NCI-H1417 treated with DMSO at 0.1 percent for 48 hours (cell line): ENCODE measurements at places on chromosomes 7 and 10.

DNA sequence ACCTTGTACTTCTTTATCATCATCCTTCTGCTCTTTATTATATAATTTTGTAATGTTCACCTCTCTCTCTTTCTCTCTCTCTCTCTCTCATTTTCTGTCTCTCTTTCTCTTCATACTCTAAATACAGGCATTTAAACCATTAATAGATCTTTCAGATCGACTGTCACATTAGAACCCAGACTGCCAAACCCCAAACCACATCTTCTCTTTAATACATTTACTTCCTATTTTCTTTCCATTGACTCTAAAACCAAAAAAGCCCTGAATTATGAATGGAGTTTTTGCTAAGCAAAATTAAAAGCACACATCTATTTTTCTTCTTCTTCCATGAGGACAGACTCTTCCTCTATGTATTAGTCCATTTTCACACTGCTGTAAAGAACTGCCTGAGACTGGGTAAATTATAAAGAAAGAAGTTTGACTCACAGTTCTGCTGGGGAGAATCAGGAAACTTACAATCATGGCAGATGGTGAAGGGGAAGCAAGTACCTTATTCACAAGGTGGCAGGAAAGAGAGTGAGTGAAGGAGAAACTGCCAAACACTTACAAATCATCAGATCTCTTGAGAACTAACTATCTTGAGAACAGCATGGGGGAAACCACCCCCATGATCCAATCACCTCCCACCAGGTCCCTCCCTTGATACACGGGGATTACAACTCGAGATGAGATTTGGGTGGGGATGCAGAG is 272.7 kb upstream of the MGMT start:
- DNase-seq = no peak

GRCh38 chr10:30433306-30433729 is 666 bp upstream of the MAP3K8 start:
- no peak for DNase-seq

DNA sequence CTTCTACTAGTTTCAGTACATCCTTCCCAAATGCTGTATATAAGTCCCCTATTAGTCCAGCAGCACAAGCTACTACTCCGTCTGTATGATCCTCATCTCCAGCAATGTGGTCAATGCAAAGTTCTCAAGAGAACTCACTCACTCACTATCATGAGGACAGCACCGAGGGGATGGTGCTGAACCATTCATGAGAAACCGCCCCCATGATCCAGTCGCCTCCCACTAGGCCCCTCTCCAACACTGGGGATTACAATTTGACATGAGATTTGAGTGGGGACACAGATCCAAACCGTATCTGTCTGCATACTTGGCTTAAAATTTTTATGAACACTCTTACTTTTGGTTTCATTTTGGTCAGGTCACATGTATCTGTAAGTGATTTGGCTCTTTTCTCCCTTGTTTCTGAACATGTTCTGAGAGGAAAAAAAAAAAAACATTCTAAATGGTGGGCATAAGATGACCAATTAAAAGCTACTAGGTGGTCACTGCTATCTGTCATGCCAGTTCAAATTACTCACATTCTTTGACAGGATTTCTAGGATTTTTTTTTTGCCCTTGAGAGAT is 60.1 kb downstream of the ZNF783 start:
- no peak for DNase-seq

GRCh38 chr10:129966370-129966888 is 2.4 kb upstream of the EBF3 start:
- no peak for DNase-seq

GRCh38 chr7:25537662-25538375 is 309.5 kb upstream of the NPVF start:
- DNase-seq = no peak

GRCh38 chr10:125000366-125001312 is 58.7 kb downstream of the ZRANB1 start:
- DNase-seq = no peak

DNA sequence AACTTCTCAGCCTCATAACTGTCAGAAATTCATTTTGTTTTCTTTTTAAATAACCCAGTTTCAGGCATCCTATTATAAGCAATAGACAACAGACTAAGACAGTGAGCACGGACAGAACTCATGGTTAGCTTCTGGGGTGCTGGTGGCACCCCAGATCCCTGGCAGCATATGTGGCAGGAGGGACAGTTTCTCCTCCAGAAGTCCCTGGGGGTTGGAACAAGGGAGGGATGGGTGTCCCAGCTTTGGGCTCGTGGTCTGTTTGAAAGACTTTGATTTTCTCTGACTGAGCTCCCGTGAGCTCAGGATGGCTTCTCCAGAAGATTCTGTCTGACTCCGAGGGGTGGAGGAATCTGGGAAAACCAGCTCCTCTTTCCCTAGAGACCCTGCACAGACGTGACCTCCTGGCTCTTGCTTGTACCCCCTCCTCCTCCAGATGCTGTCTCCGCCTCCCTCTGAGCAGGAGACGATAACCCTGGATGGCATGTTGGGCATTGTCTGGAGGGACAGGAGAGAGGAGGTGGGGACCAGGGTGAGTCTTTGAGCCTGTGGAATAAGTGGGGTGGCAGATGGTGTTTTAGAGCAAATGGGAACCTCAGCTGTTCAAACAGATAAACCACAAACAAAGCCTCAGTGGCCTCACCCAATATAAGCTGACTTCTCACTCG is 421.1 kb downstream of the GLRX3 start:
- DNase-seq = no peak

GRCh38 chr7:64685741-64686140 is 19.8 kb downstream of the ZNF107 start:
- DNase-seq = no peak

GRCh38 chr7:155831807-155832524 is 19.7 kb upstream of the SHH start:
- no peak for DNase-seq

GRCh38 chr10:11849277-11849676 is 26.1 kb downstream of the PROSER2 start:
- no peak for DNase-seq

DNA sequence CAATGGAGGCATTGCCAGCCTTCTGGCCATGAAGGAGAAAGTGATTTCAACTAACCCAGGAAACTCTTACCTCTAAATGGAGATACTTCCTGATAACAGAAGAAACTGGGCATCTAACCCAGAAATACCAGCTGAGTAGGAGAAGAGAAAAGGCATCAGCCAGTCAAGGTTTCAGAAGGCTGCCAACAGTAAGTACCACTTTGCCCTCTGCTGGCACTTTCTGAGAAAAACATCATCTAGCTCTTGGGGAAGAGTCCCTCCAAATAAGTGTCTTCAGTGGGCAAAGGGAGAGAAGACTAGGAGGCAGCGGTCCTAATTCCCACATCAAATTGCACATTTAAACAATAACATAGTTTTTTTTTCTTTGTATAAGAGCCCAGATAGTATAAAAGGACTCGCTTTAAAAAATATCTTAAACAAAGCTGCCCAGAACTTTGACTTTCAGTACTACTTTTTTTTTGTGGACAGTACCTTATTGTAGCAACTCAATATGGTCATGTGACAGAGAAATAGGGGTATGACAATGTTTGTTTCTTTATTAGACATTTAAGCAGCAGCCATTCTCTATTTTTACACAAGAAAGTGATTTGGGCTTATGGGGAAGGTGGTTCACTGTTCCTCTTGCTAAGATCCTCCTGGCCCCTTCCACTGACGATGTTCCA is 157.3 kb downstream of the CTTNBP2 start:
- no peak for DNase-seq

DNA sequence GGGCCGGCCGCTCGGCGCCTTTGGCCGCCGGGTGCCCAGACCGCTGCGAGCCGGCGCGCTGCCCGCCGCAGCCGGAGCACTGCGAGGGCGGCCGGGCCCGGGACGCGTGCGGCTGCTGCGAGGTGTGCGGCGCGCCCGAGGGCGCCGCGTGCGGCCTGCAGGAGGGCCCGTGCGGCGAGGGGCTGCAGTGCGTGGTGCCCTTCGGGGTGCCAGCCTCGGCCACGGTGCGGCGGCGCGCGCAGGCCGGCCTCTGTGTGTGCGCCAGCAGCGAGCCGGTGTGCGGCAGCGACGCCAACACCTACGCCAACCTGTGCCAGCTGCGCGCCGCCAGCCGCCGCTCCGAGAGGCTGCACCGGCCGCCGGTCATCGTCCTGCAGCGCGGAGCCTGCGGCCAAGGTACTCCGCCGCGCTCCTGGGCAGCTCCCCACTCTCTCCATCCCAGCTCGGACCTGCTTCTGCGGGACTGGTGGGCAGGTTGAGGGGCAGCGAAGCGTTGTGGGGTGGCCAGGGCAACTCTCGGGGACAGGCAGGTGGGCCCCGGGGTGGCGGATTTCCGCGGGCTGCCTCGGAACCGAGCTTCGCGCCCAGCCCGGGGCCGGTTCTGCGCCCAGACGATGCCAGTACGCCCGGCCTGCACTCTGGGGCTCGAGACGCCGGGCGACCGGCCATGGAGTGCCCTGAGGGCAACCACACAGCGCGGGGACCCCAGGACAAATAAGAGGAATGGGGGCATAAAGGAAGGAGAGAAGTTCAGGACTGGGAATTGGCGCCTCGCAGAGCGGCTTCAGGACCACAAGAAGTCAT is 578 bp downstream of the HTRA1 start:
- no peak for DNase-seq

DNA sequence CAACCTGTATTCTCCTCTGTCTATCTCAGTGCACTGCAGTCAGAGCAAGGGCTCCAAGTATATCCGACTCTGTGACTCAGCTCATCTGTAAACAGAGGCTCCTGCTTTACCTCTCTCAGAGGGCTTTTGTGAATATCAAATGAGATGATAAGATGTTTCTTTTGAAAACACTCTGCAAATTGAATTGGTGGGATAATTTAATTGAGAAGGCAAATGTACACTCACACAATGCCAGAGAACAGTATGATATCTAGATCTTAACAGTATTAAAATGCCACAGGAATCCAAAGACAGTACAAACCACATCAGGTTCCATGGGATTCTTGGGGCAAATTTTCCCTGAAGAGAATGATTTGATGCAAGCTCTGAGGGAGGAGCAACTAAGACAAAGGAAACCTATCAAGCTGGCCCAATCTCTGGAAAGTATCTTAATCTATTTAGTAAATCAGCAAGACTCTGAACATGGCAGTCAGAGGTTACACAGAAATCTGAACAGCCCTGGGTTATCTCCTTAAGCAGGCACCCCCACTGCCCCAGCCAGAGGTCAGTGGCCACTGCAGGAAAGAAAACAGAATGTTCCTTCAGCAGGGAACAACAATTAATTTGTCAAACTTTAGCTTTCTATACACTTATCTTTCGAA is 45.9 kb downstream of the DOCK4 start:
- no peak for DNase-seq

GRCh38 chr7:158567153-158567603 is 20.4 kb downstream of the PTPRN2 start:
- DNase-seq = peak; percentile 50

DNA sequence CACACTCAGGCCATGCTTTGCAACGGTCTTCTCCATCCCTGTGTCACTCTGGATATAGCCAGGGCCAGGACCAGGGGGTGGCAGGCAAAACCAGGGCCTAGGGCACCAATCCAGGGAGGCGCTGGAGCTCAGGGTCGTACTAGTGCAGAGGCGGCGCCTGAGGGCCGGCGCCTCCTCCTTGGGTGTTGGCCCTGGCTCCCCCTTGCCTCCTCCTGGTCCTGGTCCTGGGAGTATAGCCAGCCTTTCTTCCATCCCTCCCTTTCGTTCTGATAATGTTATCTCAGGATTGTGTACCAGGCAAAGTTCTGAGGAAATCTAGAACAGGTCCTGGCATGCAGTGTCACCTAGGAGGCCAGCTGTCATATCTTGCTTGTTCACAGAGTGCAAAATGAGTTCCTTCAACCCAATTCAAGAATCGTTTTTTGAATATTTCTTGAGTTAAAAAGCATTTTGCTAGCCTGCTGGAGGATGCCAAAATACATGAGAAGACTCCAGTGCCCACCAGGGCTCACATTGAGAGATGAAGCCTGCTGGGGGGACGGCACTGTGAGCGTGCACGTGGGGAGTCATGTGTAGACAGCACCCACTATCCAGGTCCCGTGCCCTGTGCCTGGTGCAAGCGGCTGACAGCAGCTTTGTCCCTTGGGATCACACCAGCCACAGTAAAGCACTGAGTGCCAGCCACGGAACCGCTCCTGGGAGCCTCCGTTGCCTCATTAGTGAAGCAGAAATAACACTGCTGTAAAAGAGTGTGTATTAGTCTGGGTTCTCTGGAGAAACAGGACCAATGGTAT is 106.9 kb upstream of the C7orf33 start:
- DNase-seq = no peak

DNA sequence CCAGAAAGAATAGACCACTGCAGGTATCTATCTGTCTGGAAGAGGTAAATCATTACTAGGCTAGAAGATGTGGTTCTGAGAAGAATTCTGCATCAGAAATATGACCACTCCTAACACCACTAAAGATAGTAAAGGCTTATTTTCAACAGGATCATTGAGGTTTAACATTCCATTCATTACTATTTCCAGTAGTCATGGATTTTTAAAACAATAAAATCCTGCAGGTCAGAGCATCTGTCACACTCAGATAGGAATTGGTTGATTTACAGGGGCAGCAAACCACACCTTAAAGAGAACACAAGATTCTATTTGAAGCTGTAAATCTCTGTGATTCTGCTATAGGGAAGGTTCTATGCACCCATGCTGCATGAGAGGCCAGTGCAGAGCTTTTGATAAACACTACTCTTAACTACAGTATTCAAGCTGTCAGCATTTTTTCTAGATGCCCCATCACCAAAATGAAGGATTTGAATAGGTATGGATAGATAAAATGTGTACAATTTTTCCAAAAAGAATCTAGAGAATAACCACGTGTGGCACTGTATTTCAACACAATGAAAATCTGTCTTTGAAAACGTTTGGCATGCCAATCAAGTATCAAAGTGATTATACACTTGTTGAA is 14.6 kb downstream of the LRRC17 start:
- DNase-seq = no peak

DNA sequence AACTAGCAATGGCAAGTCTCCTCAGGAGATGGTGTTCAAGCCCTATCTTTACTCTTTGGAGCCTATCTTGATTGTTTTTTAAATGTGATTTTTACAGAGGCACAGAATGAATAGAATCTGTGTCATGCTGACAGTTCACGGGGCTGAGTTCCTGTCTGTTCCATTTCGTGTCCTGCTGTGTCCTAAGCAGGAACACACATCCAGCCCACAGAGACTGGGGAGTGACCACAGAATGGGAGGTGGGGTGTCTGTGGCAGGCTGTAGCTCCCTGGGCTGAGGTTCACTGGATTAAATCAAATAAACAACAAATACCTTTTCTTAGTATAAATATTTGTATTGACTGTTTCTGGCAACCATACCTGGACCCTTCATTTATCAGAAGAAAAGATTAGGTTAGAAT is 73.4 kb upstream of the CARD11 start:
- no peak for DNase-seq

- no peak for DNase-seq
Measured at GRCh38 chr10:15144788-15145187, 23.7 kb downstream of the NMT2 start.

GRCh38 chr7:130207033-130207432 is 627 bp upstream of the SSMEM1 start:
- no peak for DNase-seq

DNA sequence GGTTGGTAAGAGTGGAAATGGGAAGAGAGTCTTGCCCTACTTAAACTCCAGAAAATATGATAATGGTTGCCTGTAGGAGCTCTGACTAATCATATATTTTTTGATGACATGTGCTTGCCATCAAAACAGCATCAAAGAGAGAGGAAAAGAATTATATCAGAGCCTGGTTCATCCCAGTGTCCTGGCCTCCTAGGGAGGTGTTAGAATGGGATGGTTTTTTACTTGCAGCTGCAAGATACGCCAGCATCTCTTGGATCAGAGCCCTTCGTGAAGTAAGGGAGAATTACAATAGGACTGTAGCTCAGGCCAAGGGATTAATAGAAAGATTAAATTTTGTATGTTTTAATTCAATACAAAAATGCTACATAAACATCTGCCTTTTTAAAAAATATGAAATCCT is 177.6 kb upstream of the HDAC9 start:
- DNase-seq = no peak
